ENCODE measurements at places on chromosomes 12 and 14.

DNA sequence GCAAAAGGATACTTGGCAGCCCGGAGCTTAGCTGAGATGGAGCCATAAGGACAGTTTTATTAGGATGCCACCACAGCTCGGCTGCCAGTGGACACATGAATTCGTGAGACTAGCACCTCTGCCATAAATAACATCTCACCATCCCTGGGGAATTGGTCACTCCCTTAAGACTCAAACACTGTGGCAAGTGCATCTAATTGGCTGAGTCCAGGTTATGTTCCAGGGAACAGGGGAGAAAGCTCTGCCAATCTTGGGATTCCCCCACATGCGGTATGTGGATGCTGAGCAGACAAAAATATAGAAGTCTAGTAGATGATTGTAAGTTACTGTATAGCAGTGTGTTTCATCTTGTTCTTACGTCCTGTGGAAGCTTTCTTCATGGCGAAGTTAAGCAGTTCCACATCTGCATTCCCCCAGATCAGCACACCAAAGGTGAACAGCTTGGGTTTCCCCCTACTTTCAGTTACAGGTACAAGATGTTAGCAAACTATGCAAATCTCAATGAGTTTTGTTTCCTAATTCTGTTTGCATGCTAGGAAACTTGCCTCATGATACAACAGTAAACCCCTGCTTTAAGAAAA lies 131.1 kb downstream of the ETV6 start:
- no peak for DNase-seq

DNA sequence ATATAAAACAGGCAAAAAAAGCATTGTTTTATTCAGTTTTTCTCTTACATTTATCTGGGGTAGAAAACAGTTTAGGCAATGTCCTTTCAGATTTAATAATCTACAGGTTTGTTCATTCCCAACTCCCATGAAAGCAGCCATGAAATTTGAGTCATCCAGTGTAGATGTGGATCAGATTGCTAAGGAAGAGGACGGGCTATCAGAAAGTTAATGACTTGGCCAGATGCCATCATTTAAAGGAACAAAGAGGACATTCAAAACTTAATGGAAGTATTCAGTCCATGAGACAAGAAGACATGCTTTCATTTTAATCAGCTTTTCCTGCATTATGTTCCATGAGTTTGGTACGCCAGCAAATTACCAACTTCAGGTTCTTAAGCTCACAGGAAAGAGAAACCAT lies 31.1 kb upstream of the POC1B start:
- no peak for DNase-seq

- no peak for DNase-seq
Measured at GRCh38 chr12:124191966-124192365, 102.9 kb upstream of the RFLNA start.

DNA sequence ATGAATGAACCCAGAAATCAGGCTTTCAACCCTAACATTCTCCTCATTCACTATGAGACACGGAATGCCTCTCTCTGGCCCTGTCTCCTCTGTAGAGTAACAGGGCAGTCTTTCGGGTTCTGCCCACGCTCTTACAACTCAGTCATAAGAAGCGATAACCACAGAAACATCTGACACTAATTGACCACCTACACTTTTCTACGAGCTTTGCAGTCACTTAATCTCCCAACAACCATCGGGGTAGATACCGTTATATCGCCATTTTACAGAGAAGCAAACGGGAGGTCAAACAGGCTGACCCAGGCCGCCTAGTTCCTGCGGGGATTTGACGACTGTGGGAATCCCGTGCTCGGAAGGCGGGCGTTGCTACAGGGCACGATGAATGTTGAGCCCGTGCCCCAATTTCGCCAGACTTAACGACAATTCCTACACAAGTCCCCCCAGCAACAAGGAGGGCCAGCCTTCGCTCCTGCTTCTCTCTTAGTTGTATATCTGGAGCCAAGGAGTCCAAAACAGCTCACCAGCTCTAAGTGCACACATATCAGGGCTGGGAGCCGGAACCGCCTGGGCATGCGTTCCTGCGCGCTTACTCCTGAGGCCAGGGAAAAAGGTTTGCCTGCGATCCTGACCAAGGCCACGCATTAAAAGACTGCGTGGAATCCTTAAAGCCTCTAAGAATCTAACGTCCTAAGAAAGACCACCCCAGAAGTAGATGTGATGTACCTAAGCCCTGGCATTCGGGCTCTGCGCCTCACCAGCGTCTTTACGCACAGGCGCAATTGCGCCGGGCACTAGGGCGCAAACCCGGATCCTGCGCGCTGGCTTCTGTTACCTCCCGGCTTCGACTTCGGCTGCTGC lies 38.7 kb upstream of the TBX5 start:
- no peak for DNase-seq

GRCh38 chr12:132611620-132612019 lies 1.2 kb upstream of the LRCOL1 start:
- no peak for DNase-seq

- no peak for DNase-seq
Measured at GRCh38 chr14:49770212-49770817, 2.4 kb downstream of the KLHDC2 start.

- peak; percentile 45 for DNase-seq
Measured at GRCh38 chr14:73787486-73788316, 63.9 kb upstream of the PTGR2 start.

Measured in activated T-cell treated with anti-CD3 and anti-CD28 coated beads for 24 hours (primary cell).